D721Med (cell line): ENCODE measurements at places on chromosomes 3 and 15.

GRCh38 chr3:24396338-24396737 is 98.3 kb downstream of the THRB start:
- no peak for DNase-seq

- DNase-seq = no peak
Observed at GRCh38 chr3:113165841-113166240, 45.5 kb upstream of the BOC start.

DNA sequence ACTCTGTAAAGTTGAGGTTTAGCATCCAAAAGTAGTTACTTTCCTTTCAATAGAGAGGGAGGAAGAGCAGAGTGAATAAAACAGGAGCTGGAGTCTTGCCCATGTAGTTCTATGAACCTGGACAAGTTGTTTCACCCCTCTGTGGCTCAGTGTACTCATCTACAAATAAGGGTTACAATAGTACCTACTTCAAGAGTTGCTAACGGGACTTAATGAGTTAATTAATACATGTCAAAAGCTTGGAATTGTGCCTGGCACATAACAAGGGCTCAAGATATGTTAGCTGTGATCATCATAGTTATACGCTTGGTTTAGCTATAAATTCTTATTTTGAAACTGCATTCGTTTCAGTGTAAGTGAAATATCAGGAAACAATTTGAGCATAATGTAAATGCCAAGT is 388.5 kb upstream of the THBS1 start:
- DNase-seq = no peak

DNA sequence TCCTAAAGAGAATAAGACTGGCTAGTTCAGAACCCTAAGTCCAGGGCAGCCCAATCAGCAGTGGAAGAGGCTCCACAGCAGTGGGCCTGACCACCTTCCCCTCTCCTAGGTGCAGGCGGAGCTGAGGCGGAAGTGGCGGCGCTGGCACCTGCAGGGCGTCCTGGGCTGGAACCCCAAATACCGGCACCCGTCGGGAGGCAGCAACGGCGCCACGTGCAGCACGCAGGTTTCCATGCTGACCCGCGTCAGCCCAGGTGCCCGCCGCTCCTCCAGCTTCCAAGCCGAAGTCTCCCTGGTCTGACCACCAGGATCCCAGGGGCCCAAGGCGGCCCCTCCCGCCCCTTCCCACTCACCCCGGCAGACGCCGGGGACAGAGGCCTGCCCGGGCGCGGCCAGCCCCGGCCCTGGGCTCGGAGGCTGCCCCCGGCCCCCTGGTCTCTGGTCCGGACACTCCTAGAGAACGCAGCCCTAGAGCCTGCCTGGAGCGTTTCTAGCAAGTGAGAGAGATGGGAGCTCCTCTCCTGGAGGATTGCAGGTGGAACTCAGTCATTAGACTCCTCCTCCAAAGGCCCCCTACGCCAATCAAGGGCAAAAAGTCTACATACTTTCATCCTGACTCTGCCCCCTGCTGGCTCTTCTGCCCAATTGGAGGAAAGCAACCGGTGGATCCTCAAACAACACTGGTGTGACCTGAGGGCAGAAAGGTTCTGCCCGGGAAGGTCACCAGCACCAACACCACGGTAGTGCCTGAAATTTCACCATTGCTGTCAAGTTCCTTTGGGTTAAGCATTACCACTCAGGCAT is 33.7 kb downstream of the VIPR1 start:
- DNase-seq = no peak
